ENCODE measurements at places on chromosomes 12 and 14.

- no peak for DNase-seq
These were observed 161.2 kb downstream of the NTF3 start for GRCh38 chr12:5593086-5593485.

GRCh38 chr12:94333396-94333795 is 126.3 kb downstream of the CEP83 start:
- no peak for DNase-seq

GRCh38 chr14:24298892-24299254 is 707 bp downstream of the DHRS1 start:
- no peak for DNase-seq

- no peak for DNase-seq
These were observed 201.4 kb downstream of the KIF26A start for GRCh38 chr14:104339829-104340228.

DNA sequence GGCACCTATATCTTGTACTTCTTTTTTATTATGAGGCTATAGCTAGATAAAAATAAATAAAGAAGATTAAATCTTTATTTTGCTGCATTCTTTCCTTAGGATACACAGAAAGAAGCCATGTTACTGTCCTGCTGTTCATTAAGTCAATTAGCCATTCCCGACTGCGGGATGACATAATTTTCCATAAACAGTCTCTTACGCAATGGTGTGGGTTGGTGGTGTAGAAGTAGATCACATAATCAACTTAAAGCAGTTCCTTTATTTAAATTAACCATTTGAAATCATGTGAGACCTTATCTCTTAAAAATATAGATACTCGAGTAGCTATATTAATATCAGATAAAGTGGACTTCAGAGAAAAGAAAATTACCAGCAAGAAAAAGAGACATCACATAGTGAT is 40.2 kb downstream of the TAOK3 start:
- no peak for DNase-seq

DNA sequence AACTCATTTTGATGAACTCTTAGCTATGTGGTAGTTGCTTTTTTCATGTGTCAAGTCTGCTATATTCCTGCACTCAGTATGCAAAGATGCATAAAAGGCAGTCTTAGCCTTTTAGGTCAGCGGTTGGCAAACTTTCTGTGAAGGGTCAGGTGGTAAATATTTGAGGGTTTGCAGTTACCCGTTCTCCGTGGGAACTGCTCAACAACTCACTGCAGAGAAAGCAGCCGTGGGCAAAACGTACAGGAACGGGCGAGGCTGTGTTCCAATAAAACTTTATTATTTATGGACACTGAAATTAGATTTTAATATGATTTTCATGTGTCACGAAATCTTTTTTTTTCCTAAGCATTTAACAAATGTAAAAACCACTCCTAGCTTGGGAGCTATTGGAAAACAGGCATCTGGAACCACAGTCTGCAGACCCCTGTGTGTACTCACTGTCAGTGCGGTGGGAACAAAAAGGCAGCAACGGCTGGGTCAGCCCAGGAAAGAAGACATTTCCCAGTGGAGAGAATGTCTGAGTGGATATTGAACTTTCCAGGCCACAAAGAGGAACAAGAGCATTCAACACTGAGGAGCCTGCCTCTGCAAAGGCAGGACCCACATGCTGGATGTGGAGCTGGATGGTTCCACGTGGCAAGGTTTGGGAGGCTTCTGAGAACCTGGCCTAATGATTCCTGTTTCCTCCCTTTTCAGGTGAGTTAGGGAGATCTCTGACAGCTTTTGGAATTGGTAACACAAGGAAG is 3.5 kb upstream of the ACACB start:
- no peak for DNase-seq

DNA sequence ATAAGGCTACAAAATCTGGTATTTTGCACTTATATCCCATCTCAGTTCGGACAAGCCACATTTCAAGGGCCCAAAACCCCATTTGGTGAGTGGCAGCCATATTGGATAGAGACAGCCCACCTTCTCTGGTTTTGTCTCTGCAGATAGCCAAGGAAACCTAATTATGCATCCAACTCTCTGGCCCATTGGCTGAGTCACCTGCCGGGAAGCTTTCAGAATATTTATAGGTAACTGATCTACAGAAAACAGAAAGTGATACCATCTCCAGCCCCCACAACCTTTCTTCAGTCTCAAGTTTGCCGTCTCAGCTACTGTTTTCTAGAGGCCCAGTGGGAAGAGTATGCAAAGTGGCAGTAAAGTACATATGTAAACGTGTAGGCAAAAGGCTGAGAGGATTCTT is 33.7 kb upstream of the PPP1CC start:
- DNase-seq, result no peak

DNA sequence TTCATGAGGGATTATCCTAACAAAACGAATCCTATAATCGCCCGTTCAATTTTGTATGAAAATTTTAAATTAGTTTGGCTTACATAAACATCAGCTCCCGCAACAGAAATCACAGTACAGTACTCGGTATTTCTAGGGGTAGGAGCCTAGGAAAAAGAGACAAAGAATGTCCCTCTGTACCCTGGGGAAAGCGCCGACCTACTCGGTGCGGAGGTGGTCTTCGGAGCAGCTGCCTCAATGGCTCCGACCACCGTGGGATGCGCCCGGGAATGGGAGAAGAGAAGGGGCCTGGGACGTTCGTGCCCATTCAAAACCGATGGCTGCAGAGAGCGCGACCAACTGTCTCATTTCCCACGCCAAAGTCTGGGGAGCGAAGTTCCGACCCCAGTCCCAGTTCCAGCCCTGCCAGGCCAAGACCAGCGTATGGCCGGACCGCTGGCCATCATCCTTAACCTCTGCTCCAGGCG is 618 bp downstream of the GNPNAT1 start:
- DNase-seq, result no peak

GRCh38 chr12:62123721-62124203 is 136.4 kb upstream of the USP15 start:
- DNase-seq, result peak; percentile 1

DNA sequence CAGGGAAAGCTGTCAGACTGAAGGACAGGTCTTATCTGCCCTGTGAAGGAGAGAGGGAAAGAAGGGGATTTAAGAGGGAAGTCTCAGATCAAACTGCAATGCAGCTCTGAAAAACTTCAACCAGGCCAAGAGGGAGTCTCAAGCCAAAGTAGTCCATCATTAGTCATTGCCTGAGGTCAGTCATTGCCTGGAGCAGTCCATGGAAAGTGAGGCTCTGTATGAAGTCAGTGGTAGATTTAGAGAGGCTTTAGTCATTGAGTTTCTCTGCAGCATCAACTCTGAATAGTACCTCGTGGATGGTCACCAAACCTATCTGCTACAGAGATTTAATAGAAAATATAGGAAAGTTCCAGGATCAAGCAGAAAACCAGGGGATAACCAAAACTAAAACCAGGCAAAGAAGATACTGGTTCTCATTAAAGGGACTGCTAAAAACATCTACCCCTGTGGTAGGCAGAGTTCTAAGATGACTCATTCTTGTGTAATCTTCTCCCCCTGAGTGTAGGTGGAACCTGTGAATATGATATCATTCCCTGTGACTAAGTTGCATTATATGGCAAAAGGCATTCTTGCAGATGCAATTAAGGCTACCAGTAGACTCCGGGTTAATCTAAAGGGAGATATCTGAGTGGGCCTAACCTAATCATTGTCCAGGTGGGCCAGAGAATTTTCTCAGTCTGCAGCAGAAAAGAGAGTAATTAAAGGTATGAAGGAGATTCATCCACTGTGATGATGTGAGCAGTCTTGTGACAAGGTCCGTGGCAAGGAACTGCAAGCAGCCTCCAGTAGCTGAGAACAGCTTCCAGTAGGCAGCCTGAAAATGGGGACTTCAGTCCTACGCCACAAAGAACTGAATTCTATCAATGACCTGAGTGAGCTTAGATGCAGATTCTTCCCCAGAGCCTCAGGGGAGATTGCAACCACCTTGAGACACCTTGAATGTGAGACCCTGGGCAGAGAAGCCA is 123.1 kb downstream of the GALC start:
- no peak for DNase-seq

DNA sequence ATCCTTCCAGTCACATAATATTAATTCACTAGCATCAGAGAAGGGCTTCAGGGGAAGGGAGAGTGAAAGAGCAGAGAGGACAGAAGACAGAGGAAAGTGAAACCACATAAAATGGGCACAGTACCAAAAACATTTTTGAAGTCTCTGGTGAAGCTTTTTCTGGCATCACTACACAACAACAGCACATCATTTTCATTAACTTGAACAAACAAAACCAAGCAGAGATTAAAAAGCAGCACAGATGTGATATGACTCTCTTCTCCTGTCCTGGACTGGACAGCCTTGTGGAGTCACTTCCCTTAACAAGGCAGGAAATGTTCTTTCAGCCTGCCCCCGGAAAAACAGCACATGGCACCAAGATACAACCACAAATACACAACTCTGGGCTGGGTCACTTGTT is 112.0 kb downstream of the TSPAN8 start:
- no peak for DNase-seq

GRCh38 chr14:99736603-99737371 is 52.7 kb downstream of the CYP46A1 start:
- DNase-seq, result no peak

- DNase-seq, result no peak
These were observed 1795.5 kb upstream of the FLRT2 start for GRCh38 chr14:83734431-83734830.

DNA sequence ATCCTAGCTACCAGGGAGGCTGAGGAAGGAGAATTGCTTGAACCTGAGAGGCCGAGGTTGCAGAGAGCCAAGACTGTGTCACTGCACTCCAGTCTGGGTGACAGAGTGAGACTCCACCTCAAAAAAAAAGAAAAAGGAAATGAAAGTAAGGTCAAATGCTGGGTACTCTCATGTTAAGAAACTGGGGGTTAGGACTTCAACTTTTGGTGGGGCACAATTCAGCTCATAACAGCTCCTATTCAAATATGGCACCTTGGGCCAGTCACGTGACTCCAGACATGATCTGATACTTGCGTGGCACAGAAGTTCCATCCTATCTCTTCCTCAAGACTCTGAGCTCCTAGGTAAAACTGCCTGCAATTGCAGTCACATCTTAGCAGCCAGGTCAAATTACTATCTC is 142.7 kb downstream of the EGLN3 start:
- DNase-seq, result no peak

GRCh38 chr12:8912914-8913313 is 1.4 kb upstream of the PHC1 start:
- DNase-seq, result no peak

DNA sequence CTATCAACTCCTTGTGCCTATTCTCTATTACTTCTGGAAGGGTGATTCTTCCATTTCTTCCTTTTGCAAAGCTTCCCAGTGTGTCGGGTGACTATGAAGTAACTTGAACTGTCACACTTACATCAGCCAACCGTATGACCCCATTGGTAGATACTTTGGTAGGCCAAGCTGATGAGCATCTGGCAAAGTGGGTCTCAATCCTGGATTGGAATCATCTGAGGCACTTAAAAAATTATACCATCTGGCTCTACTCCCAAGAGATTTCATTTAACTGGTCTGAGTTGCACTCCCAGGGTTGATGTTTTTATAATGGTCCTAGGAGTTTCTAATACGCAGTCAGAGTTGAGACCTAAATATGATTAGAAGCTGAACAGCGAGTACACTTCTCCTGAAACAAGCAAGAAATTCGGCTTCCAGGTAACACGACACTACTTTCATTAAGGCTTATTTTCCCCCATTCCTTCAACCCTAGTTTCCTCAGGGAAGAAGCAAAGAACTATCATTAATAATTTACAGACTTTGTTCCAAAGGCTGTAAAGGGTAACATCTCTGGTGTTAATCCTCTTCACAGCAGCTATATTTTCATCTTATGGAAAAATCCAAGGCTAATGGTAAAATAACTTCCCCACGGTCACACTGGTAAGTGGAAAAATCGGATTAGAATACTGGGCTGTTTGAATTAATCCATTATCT is 76.8 kb downstream of the PDE6H start:
- DNase-seq, result no peak

DNA sequence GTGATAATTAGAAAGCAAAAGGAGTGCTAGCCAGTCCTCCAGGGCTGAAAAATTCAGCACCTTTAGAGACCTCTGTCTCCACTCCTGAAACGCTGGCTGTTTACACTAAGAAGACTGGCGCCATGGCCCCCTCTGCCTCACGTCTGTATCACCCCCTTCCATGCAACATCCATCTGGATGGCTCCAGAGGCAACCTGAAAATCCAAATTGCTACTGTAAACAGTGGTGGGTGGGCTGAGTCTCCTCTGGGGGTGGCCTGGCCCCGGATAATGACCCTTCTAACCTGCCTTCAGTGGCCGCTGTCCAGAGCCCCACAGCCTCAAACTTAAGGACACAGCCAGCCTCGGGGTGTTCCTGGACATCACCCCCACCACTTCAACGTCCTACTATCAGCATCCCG is 1.4 kb downstream of the PRKD1 start:
- DNase-seq, result no peak

GRCh38 chr14:58887931-58888330 is 250.2 kb downstream of the DACT1 start:
- no peak for DNase-seq

GRCh38 chr12:25264114-25264513 is 13.4 kb upstream of the KRAS start:
- DNase-seq, result no peak

DNA sequence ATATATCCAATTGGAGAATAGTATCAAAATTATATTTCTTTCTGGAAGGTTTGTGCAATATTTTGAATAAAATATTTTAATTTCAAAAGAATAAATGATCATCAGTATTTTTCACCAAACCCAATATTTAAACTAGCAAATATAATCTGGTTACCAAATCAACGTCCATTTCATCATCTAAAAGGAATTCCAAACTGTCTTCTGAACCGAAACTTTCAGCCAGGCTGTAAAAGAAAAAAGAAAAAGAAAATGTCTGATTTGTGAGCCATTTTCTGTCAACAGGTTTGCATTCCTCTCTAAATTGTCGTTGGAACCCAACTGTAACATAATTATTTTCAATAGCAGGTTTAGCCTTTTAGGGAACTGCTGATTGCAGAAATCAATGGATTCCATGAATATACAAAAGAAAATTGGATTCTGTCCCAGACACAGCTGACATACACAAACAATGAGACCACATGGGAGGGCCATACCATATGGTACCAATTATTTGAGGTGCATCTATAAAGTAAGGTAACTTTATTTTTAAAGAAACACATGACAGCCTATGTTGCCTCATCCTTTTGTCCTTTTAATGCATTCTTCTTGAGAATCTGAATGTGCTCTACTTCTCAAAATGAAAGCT is 22.7 kb downstream of the SNRPF start:
- no peak for DNase-seq
